HT1080 (cell line): ENCODE measurements at places on chromosomes 7 and 10. TPM values are rescaled to one million over a fixed set of nuclear protein-coding genes. Genes with fewer than 3 reads are reported as not detected.

- DNase-seq: peak; percentile 17
Observed at GRCh38 chr7:139602143-139602722, 78.7 kb downstream of the CLEC2L start.

DNA sequence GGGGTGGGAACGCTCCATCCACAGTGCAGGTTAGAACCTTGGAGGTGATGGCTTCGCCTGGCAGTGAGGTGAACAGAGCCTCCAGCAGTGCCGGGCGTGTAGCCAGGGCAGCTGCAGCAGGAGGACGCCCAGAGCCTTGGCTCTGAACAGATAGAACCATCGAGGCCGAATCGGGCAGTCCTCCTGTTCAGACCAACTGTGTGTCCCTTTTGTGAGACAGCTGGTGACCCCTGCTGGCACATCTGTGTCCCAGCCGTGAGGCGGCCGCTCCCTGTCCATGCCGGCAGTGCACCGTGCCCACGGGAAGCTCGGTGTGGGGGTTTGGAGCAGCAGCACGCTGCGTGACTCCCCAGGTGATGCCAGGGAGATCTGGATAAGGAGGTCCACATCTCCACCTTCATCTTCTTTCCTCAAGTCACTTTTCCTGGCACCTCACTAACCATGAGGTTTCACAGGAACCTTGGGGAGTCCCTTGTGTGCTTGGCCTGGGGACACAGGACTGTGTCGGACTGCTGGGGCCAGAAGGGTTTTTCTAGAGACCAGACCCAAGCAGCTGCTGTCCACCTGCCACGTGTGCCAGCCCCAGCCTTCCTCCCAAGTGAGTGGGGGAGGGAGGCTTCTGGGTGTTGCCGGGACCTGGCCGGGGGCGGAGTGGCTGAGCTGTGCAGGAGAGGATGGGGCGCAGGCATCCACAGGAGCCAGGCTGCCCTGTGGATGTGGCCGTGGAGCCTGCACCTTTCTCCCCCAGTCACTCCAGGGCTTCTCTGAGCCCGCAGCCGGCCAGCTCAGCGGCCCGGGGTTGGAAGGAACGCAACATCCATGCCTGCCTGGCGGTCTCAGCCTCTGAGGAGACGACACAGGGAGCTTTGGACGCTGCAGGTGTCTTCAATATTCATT lies 69.4 kb downstream of the DNAJB6 start:
- DNase-seq: no peak

- DNase-seq: no peak
Observed at GRCh38 chr7:30886608-30887011, 25.0 kb upstream of the AQP1 start.

DNA sequence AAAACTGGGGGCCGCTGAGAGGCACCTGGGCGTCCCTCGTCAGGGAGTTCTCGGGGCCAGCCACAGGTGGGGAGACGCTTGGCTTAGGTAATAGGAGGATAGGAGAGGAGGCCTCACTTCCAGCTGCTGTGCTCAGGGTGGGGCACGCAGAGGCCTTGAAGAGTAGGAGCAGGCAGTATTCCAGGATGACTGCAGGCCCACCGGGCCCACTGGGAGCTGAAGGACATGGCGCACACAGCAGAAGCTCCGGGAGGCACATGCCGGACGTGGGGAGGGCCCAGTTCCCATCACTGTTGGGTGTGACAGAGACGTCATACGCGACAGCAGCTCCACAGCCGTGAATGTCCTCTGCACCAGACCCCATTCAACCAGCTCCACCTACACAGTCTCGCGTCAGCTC lies 22.0 kb upstream of the PDGFA start:
- no peak for DNase-seq

DNA sequence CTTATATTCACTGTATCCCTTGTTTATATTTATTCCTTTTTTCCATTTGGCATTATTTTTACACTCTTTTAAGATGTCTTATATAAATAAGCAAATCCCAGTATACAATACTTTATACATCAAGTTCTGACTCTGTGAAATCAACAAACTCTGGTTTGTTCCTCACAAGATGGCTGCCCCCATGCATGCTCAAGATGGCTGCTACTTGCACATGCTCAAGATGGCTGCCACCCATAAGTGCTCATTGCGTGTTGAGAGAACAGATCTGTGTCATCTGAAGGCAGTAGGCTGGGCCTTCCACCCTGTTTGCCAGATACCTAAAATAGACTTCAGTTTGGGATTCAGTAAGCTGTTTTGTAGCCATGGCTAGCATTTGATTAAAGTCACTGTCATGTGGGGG lies 666.2 kb downstream of the TYW1 start:
- no peak for DNase-seq

The HOGA1 gene
- 0.53 TPM in 1 of 2 replicates, not detected in the other for total RNA-seq

The HOXA11 gene
- not detected in 2 replicates for total RNA-seq

The MINDY4 gene
- 1.8 and 2.5 TPM in 2 replicates for total RNA-seq

The DNAAF5 gene
- 70.9 and 82.8 TPM in 2 replicates for total RNA-seq
